ENCODE measurements at places on chromosomes 4 and X.

DNA sequence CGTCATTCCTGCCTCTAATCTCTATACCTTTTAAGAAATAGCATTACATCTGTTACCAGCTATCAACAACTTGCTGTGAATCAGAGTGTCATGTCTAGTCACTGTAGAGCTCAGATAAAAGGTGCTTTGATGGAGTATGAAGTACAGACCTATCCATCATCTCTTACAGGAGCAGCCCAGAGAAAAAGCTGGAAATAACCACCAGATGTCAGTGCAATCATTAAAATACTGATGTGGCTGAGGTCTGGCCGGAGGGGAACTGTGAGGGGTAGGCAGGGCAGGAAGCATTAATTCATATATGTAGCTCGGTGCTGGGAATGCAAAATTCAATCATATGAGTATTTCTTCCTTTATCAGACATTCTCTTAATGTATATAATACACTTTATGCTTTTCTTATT, 100.6 kb downstream of the AKAP4 start:
- DNase-seq = no peak

DNA sequence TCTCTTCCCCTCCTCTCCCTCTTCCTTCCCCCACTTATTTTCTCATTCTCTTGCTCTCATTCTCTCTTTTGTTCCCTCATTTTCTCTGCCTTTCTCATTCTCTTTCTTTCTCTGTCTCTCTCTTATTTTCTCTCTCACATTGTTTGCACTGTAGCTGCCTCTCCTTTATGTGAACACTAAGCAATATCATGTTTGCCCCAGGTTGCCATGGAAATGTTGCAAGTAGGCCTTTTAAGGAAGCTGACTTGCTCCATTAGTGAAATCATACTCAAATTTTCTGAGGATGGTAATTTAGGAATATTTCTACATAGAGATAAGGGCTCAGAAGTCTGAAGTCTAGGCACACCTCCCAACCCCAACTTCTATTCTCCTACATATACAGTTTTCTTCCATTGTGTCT, 130.1 kb downstream of the EDA start:
- DNase-seq = no peak

- DNase-seq = no peak
Measured at GRCh38 chr4:40170588-40170987, 26.2 kb upstream of the RHOH start.

GRCh38 chr4:76614589-76614988, 179.6 kb downstream of the SHROOM3 start:
- no peak for DNase-seq

DNA sequence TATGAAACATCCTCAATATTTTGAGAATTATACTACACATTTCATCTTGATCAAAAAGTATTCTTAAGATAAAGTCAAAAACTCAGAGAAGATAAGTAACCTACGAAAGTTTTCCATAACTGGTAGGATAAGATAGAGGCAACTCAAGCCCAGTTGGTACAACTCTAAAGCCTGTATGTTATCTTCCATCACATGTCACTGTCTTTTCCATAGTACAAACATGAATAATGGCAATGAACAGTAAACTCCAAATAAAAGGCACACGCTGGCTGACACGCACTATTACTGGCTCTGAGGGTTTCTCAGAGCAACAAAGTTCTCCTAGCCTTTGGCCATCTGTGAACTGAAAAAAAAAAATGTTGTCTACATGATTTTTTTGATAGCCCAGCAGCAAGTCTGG, 27.2 kb downstream of the LIN54 start:
- no peak for DNase-seq

GRCh38 chr4:47413521-47413920, 50.0 kb downstream of the COMMD8 start:
- DNase-seq = no peak

GRCh38 chrX:36963069-36963808, 44.9 kb upstream of the FAM47C start:
- no peak for DNase-seq

GRCh38 chr4:14399848-14400247, 602.4 kb upstream of the CPEB2 start:
- no peak for DNase-seq

DNA sequence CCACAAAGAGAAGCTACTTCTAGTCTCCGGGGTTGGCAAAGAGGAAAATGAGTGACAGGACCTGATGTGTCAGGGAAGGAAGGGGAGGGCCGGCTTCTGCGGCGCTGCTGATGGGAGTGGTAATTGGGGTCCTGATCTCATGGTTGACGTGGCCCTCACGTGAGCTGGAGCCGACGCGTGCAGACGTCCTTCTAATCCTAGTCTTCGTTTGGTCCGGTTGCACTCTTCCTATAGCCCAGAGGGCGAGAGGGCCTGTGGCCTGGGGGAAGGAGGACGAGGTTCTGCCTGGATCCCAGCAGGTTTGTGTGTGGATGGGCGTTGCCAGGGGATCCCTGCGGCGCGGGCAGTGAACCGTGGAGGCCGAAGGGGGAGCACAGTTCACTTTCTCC, at the start of gene ARMCX1:
TSS of gene ARMCX1 (plus strand) at position 186 of the 389 bp plus-strand sequence. CDS start 2,384 bp downstream, outside the sequence.
- DNase-seq = peak; percentile 0

GRCh38 chr4:44646151-44646550, 5.3 kb downstream of the YIPF7 start:
- DNase-seq = no peak

DNA sequence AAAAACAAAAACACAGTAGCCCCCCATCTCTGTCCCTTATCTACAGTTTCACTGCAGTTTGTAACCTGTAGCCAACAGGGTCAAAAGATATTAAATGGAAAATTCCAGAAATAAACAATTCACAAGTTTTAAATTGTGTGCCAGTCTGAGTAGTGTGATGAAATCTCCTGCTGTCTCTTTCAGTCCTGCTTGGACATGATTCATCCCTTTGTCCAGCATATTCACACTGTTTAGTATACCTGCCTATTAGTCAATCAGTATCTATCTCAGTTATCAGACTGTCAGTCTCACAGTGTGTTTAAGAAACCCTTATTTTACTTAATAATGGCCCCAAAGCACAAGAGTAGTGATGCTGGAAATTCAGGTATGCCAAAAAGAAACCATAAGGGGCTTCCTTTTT, 21.9 kb downstream of the CNOT6L start:
- no peak for DNase-seq

- DNase-seq = no peak
Measured at GRCh38 chrX:118474586-118474985, 21.0 kb upstream of the DOCK11 start.

GRCh38 chrX:12894074-12895030, 12.1 kb upstream of the TLR8 start:
- peak; percentile 35 for DNase-seq

GRCh38 chrX:72169008-72169728, 12.4 kb upstream of the PIN4 start:
- DNase-seq = peak; percentile 67

GRCh38 chr4:160846121-160846520, 1317.7 kb downstream of the FSTL5 start:
- DNase-seq = no peak

DNA sequence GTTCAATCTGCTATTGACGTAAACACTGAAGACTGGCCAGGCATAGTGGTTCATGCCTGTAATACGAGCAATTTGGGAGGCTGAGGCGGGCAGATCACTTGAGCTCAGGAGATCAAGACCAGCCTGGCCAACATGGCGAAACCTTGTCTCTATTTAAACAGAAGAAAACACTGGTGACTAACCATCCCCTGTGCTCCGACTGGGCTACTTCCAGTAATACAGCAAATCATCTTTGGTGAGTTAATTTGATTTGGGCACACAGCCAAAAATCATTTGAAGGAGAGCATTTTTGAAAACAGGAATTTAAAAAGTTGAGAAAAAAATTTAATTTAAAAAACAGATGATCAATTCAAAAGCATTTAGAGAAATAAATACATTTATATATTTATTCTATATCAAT, 52.0 kb downstream of the SEC24D start:
- DNase-seq = no peak

All from CD4-positive, alpha-beta T cell treated with Interleukin-15 for 4 hours (primary cell).